Ascending aorta (tissue), 2 donors: ENCODE measurements at places on chromosomes 7 and 10.

DNA sequence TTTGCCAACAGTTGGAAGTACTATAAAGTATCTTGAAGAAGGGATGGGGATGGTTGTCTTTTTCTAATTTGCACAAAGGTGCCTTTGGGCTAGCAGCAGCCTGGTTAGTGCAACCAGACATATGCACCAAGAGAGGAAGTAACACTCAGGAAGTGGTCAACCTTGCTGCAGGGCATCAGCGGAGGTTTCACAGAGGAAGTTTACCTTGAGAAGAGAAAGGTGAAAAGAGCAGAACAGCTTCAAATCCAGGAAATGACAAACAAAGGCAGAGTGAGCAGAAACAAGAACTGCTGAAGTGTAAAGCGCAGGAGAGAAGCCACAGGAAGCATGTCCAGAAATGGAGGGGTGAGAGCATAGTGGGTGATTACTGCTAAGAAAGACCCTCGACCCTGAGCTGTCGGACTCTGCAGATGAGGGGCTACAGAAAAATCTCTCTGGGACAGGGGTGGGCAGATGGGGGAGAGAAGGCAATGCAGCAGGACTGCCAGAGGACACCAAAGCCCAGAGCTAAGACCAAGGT is 66.9 kb downstream of the STK17A start:
- DNase-seq = no peak

DNA sequence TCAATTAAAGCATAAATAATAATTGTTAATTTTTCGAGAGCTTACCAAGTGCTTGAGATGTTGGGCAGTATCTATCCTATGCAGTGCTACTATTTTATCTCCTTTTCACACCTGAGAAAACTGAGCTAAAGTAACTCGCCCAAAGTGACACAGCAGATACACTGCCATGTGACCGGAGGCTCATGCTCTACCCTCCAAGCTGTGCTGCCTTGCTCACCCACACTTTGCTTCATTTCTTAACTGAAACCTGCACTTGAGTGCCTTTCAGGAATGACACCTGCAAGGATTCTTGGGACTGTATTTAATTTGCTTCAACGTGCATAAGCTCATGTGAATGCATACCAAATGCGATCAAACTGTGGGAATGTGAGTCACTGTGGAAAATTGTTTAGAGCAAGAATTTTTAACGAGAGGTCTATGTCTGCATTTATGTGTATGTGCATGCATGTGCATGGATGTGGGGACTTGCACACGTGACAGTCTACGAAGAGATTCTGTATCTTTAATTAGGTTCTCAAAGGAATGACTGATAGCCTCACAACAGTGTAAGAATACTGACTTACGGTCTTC is 119.2 kb downstream of the ADCYAP1R1 start:
- no peak for DNase-seq

DNA sequence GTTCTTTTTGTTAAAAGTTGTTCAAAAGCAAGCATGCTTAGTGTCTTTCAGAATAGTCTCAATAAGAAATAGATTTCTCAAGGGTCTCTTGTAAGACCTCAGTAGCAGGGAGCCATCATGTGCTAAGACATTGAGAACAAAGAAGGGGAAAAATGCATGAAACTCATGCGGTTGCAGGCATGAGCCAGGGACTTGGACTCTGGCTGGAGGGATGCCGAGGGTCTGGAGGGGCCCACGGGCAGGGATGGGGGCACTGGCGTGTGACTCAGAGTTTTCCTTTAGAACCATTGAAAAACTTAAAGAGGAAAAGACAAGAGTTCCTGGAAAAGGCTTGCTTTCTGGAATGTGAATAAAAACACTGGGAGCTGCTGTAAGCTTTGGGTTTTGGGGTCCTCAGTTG is 253.3 kb downstream of the CCDC3 start:
- no peak for DNase-seq

DNA sequence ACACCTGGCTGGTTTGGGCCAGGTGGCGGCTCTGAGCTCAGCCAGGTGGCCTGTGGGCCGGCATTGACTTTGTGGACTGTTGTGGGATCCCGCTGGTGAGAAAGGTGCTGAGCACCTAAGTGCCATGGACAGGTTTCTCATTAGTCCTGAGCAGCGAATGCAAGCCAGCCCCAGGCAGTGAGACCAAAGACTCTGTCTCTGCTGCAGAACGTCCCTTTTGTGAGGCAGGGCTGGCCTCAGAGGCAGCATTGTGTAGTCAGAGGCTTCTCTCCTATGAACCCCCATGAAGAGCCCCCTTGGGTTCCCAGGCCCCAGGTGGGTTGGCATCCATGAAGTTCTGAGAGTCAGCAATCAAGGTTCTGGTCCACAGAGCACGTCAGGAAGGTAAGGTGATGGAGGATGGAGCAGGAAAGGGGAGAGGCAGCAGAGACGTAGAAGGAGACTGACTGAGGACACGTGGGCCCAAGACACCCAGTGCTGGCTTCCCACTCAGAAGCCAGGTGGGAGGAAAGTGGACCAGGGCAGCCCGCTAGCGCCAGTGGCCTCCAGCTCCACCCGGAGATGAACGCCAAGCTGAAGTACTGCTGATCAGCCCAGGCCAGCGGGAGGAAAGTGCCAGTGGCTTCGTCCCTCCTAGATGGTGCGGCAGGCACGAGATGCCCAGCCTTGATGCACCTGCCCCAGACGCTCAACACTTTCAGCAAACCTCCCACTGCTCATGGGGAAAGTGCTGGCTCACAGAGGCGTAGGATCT is 19.2 kb upstream of the PTPRN2 start:
- no peak for DNase-seq

- no peak for DNase-seq
These were observed 213.5 kb upstream of the ZNF32 start for GRCh38 chr10:43861966-43862751.

DNA sequence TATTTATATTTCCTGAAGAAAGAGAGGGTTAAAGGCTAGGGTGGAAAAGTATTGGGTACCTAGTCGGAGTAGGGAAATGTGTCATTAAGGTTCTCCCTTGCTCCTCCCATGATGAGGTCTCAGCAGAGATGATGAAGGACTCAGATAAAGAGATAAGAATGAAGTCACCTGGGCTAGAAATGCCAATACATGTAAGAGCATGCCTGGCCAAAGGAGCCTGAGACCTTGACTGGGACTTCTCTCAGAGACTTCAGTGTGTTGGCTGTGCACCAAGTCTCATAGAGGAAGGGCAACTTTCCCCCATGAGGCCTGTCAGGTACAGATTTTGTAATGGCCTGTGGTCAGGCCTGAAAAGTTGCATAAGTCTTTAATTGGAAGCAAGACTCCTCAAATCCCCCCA is 361.0 kb upstream of the CDC14C start:
- DNase-seq = no peak
